ENCODE measurements at places on chromosomes 4 and X.

DNA sequence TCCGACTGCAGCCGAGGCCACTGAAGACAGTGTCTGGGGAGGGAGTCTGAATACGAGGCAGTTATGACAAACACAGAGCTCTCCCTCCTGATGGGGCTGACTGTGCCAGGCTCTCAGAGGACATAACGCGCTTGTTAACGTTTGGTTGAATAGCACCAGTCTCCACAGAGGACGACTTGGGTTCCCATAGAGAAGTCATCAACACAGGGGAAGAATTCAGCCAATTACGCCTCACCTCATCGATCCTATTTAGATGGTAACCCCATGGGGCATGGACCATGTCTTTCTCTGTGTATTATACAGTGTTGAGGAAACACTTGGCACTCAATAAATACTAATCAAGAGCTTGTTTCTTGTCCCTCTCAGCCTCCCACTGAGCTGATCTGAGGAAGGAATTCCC lies 642.6 kb upstream of the LCORL start:
- no peak for DNase-seq

DNA sequence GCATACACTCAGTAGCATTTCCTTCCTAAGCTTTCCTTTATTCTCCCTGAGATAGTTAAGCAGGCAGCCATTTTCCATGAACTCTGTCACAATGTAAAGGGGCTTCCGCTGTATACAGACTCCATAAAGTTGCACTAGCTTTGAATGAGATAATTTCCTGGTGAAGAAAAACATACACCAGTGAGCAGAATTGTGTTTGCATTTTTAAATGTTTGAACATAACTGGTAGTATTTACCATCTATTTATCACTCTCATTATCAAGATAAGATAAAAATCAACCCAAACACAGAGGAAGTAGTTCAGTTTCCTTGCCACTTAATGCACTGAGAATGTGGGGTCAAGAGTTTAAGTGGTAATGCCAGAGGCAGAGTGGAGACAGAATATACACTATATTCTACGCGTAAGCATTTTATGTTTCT lies 54.1 kb downstream of the TXK start:
- no peak for DNase-seq

DNA sequence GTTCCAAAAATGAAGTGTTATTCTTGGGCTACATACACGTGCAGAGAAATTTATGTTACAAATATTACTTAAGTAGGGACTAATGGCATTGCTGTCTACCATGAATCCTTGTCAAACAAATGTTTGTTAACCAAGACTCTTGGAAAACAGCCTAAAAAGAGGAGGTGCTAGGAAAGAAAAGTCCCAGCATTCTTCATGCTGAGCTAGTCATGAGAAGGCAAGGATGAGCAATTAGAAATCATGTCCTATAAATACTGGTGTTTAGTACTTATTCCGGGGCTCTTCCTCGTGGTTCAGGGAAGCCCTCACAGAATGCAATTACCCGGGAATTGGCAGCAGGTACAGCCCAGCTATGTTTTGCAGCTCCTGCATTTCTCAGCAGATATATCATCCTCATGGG lies 378.1 kb upstream of the FTHL17 start:
- no peak for DNase-seq

GRCh38 chr4:182010876-182011275 lies 232.3 kb upstream of the TENM3 start:
- DNase-seq = no peak
